Type B pancreatic cell (in vitro differentiated cells): ENCODE measurements at places on chromosomes 12 and 14.

GRCh38 chr14:65840786-65841185 lies 428.3 kb downstream of the FUT8 start:
- H3K27ac ChIP-seq, result no peak overlapping the region
- H3K4me3 ChIP-seq, result no peak overlapping the region
- peaks cover 5% of the 10 kb centered on the region for H3K4me1 ChIP-seq
- no peak for DNase-seq
- H3K36me3 ChIP-seq, result no peaks in the 10 kb centered on the region

GRCh38 chr14:102591372-102591943 lies 991 bp upstream of the RCOR1 start:
- H3K36me3 ChIP-seq, result no peaks in the 10 kb centered on the region
- peaks cover 29% of the 10 kb centered on the region for H3K4me1 ChIP-seq
- H3K27ac ChIP-seq, result peak overlapping the region; percentile 96
- no peaks in the 10 kb centered on the region for H3K27me3 ChIP-seq
- peak overlapping the region; percentile 88 for H3K4me3 ChIP-seq
- DNase-seq, result peak; percentile 75

GRCh38 chr12:39935839-39936238 lies 170.0 kb downstream of the SLC2A13 start:
- H3K27me3 ChIP-seq, result no peaks in the 10 kb centered on the region
- no peak overlapping the region for H3K27ac ChIP-seq
- H3K4me1 ChIP-seq, result no peaks in the 10 kb centered on the region
- no peak for DNase-seq
- H3K36me3 ChIP-seq, result no peaks in the 10 kb centered on the region

- H3K27me3 ChIP-seq, result no peaks in the 10 kb centered on the region
- H3K4me3 ChIP-seq, result no peak overlapping the region
- no peak overlapping the region for H3K27ac ChIP-seq
- no peaks in the 10 kb centered on the region for H3K4me1 ChIP-seq
- DNase-seq, result no peak
- peaks cover 21% of the 10 kb centered on the region for H3K36me3 ChIP-seq
Observed at GRCh38 chr12:18496156-18496555, 234.8 kb downstream of the PIK3C2G start.

DNA sequence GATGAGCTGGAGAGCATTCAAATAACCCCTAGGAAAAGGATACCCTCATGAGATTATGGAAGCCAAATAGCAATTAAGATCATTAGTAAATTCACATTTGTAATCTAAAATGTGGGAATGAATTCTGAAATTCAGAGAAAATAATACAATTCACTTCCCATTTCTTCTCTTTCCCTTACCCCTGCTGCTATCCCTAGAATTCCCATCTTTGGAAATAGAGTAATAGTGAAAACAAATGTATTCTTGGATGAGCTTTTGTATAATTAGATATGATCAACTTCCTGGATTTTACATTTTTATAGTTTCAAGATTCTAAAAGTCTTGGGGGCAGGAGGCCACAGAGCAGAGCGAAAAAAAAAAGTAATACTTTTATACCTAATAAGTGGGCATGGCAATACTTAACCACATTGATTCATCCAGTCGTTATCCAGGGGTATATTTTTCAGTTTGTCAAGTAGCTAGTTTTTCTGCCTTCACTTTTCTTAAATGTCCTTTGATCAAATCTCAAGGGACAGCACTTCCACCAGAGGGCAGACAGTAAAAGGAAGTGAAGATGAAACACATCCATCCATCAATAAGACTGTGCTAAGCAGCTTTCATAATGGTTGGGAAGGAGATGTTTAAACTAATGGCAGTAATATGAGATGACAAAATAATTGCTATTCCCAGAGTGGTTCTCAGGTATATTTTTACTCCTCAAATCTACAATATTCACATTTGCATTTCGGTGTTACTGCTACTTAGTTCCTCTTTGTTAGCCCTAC lies 401.3 kb downstream of the DIO2 start:
- no peak overlapping the region for H3K27ac ChIP-seq
- no peak overlapping the region for H3K4me3 ChIP-seq
- peaks cover 12% of the 10 kb centered on the region for H3K4me1 ChIP-seq
- peaks cover 4% of the 10 kb centered on the region for H3K36me3 ChIP-seq
- H3K27me3 ChIP-seq, result no peaks in the 10 kb centered on the region

DNA sequence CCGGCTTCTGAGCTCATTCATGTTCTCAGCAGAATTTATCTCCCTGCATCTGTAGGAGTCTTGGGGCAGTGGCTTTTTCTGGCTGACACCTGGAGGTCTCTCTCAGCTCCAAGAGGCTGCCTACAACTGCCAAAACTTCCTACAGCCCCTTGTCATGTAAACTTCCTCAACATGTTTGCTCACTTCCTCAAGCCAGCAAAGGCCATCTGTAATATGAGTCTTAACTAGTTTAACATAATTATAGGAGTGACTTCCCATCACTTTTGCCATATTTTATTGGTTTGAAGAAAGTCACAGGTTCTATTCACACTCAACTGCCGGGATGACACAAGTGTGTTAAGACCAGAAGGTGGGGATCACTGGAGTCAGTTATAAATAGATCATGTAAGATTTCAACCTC lies 194.0 kb downstream of the VRK1 start:
- H3K27me3 ChIP-seq, result no peaks in the 10 kb centered on the region
- no peak overlapping the region for H3K4me3 ChIP-seq
- H3K4me1 ChIP-seq, result no peaks in the 10 kb centered on the region

DNA sequence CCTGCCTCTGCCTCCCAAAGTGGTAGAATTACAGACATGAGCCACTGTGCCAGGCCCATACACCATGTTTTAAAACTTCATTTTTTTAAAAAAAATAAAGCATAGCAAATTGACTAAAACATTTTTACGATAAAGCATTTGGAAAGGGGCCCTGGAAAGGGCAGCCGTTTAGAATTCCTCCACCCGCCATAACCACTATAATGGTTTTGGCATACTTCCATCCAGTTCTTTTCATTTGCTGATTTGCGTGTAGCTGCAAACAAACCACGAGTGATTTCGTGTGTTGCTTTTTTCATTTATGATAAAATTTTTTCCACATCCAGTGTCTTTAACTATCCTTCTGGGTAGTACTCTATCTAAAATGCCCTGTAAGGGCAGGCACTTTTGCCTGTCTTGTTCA lies 91.8 kb upstream of the RIN3 start:
- H3K4me3 ChIP-seq, result no peak overlapping the region
- H3K4me1 ChIP-seq, result no peaks in the 10 kb centered on the region
- no peaks in the 10 kb centered on the region for H3K36me3 ChIP-seq
- no peak overlapping the region for H3K27ac ChIP-seq
- no peak for DNase-seq

- no peaks in the 10 kb centered on the region for H3K36me3 ChIP-seq
- H3K4me3 ChIP-seq, result peak overlapping the region; percentile 95
- peak overlapping the region; percentile 92 for H3K27ac ChIP-seq
- DNase-seq, result no peak
Observed at GRCh38 chr14:36319899-36320199, 588 bp downstream of the MBIP start.

DNA sequence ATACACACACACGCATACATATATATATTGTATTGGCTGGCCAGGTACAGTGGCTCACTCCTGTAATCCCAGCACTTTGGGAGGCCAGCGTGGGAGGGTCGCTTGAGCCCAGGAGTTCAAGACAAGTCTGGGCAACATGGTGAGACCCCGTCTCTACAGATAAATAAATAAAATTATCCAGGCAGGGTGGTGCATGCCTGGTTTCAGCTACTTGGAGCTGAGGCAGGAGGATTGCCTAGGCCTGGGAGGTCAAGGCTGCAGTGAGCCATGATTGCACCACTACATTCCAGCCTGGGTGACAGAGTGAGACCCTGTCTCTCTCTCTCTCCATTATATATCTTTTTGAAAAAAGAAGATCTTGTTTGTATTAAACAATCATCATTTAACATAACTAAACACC lies 4.6 kb upstream of the SYNE3 start:
- no peak overlapping the region for H3K27ac ChIP-seq
- peaks cover 19% of the 10 kb centered on the region for H3K4me1 ChIP-seq
- no peak for DNase-seq
- no peak overlapping the region for H3K4me3 ChIP-seq
- peaks cover 25% of the 10 kb centered on the region for H3K27me3 ChIP-seq

GRCh38 chr14:46989566-46989965 lies 338.0 kb upstream of the RPL10L start:
- no peak overlapping the region for H3K27ac ChIP-seq
- DNase-seq, result no peak
- H3K4me1 ChIP-seq, result peaks cover 6% of the 10 kb centered on the region

DNA sequence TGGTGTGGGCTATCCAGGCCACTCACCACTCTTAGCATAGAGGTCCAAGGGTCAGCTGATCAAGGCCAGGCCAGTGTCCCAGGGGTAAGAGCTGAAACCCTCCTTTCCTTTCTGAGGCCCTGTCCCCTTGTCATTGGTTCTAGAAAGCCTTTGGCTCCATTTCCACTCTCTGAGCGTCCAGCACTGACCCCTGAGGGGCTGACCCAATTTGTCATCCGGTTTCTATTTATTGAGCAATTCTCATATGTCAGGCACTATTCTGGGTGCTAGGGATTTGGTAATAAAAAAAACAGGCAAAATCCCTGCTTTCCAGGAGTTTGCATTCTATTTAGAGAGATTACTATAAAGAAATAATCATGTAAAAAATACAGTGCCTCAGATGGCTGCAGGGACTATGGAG lies 3.4 kb downstream of the KRT77 start:
- peaks cover 36% of the 10 kb centered on the region for H3K27me3 ChIP-seq
- H3K4me3 ChIP-seq, result no peak overlapping the region
- H3K4me1 ChIP-seq, result no peaks in the 10 kb centered on the region

GRCh38 chr12:39252628-39253027 lies 190.3 kb downstream of the KIF21A start:
- no peak overlapping the region for H3K4me3 ChIP-seq
- no peak for DNase-seq
- H3K4me1 ChIP-seq, result no peaks in the 10 kb centered on the region
- no peaks in the 10 kb centered on the region for H3K36me3 ChIP-seq
- no peak overlapping the region for H3K27ac ChIP-seq

DNA sequence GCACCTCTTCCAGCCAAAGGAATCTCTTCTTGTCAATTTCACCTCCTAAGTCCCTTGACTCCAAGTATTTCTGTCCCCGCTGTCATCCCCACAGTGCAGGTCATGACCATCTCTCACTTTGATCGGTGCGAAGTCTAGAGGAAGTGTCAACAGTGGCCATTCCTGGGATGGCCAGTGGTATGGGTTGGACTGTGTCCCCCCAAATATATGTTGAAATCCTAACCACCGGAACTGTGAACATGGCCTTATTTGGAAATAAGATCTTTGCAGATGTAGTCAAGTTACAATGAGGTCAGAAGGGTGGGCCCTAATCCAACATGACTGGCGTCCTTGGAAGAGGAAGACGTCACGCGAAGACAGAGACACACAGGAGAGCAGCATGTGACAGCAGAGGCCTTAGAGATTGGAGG lies 155.9 kb upstream of the PRMT8 start:
- peaks cover 4% of the 10 kb centered on the region for H3K4me1 ChIP-seq
- no peak overlapping the region for H3K4me3 ChIP-seq
- H3K27ac ChIP-seq, result no peak overlapping the region
- H3K36me3 ChIP-seq, result no peaks in the 10 kb centered on the region
- H3K27me3 ChIP-seq, result peaks cover 39% of the 10 kb centered on the region
